Diencephalon (tissue), 1 donor: ENCODE measurements at places on chromosomes 1 and 21. TPM values are rescaled to one million over a fixed set of nuclear protein-coding genes. Genes with fewer than 3 reads are reported as not detected.

The IL22RA1 gene
- total RNA-seq, result not detected

The LCE1F gene
- total RNA-seq, result not detected

The TRNP1 gene
- 23.3 TPM for total RNA-seq

The LCE2A gene
- not detected for total RNA-seq

The HMCN1 gene
- total RNA-seq, result 4.4 TPM

The TSPEAR gene
- total RNA-seq, result 0.23 TPM

The TENT5C gene
- 8.8 TPM for total RNA-seq

The NBPF10 gene
- total RNA-seq, result 0.92 TPM

The SLC30A2 gene
- not detected for total RNA-seq
